ENCODE measurements at places on chromosomes 3 and 15.
A peak's percentile ranks its signal among the peaks of the same experiment; 100 is the strongest.

DNA sequence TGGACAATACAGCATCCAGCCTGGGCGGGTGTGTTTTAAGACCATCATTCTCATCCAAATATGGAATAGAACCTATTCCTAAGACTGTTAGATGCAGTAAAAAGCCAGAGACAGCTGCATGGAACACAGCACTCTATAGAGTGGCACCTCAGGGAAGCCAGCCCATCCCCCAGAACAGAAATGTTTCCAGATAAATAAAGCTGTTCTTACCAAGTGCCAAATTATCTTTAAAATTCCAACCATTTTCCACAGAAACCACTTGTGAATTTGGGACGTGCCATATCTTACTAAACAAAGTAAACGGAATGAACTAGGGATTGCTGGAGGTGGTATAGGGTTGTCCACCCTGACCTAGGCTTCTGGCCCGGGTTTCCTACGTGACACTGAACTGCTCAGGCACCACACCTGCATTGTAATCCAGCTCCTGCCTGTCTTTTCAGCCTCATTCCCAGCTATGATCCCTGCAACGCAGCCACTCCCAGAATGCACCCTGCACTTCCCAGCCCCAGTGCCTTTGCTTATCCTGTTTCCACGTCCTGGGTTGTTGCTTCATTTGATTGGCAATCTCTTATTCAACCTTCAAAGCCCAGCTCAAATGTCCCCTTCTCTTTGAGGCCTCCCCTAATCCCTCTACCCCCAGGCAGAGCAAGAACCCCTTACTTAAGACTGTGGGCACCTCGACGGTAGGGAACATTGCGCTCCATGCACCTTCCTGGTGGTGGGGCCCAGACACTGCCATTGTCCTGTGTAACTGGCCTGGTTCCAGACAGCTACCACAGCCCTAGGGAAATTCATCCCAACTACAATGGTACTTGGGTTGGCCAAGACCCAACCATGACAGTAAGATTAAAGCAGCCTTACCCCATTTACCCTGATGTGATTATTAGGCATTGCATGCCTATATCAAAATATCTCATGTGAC is 100.2 kb downstream of the IQSEC1 start:
- DNase-seq, result no peak

GRCh38 chr3:178658694-178659325 is 122.6 kb downstream of the KCNMB2 start:
- no peak for DNase-seq

DNA sequence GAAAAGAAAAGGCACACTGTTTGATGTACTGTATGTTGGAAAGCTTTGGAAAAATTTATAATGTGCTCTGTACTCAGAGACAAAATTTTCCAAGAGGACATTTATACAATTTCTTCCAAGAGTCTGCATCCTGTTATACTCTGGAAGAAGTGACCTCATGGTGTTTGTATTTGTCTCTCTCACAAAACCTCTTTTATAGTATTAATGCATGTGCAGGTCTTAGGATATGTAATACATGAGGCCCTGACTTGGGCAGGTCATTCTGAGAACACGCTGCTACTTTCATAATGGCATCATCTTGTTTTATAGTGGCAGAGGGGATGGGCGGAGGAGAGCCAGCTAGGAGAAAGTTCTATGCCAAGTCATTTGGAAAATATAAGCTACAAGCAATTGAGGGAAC is 72.0 kb upstream of the P3H2 start:
- DNase-seq, result no peak

DNA sequence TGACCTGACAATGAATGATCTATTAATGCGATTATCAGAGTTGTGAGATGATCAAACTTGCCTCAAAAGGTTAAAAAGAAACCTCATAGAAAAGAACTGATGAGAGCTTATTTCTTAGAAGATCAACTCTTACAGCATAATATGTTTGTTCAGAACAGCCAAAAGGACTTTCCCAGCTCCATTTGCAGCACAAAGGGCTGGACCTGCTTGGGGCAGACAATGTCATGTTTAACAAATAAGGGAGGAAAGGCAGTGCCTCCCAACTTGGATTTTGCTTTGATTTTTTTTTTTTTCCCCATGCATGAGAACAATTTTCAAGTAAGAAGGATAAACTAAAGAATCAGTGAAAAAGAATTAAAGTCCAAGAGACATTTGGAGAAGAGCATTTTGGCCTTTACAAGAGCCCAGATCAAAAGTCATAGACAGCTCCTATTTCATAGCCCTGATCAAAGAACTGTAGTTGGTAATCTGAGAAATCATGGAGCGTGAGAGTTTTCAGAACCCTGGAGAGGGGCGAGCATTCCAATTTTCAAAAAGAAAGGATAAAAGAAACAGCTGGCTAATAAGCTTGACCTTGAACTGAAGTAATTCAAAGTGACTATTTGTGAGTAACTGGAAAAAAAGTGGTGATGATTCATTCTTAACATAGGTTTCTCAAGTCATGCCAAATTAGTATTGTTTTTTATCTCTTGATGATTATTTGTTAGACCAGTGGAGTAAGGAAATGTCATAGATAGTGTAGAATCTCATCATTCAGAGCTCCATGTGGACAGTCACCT is 136.0 kb upstream of the CFAP20DC start:
- DNase-seq, result no peak

DNA sequence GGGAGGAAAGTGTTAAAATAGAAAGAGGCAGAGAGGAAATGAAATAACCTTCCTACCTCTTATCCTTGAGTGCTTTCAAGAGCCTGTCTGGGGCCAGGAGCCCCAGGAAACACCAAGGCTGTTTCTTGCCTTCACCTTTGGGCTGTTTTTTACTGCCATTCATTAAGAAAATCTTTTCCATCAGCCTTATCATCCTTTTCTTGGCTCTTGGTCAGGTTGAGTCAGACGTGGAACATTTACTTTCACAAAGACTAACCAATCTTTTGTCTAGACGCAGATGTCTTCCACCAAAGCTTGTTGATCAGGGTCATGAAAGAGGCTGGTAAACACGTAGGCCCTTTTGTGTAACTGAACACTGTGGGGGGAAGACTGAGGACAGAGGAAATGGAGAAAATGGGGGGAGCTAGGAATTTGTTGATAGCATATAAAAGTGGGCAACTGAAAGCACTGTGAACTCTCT is 151.0 kb upstream of the THBS1 start:
- no peak for DNase-seq

DNA sequence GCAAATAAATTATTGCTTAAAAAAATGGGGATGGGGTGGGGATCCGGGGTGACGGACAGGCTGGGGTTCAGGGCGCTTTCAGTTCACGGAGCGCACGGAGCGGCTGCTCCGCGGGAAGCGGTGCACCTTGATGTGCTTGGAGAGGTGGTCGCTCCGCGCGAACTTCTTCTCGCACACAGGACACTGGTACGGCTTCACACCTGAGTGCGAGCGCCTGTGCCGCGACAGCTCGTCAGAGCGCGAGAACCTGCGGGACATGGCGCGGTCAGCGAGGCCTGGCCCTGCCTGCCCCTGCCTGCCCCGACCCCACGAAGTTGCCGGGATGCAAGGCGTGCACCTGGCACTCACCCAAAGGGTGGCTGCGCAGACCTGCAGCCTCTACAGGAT is 13.6 kb downstream of the KLF15 start:
- peak; percentile 1 for DNase-seq

DNA sequence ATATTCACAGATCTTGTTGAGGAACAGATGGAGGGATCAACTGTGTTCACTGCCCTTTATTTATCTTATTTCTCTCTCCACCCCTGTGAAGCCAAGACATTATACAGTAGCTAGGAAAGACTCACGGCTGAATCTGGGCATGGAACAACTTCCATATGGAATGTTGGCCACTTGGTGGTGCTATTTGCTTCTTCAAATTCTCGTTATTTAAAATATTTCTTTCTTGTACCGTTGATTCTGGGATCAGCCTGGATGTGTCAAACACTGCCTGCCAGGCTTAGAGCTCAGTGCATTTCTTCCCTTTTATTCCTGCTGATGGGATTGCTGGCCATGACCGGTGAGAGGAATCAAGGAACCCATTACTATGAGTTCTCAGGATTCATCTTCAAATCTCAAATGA is 17.5 kb upstream of the GASK1A start:
- peak; percentile 33 for DNase-seq

DNA sequence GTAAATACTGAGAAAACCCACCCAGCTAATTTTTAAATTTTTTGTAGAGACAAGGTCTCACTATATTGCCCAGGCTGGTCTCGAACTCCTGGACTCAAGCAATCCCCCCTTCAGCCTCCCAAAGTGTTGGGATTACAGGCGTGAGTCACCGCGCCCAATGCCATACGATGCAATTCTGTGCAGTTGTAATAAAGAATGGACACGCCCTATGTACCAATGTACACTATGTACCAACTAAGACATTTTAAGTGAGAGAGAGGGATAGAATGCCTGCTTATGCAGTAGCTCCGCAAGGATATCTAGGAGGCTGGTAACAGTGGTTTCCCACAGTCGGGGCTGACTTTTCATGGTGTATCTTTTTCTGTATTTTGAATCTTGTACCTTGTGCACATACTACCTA is 14.6 kb downstream of the ZNF710 start:
- DNase-seq, result no peak

GRCh38 chr15:75198560-75199356 is 2.9 kb upstream of the C15orf39 start:
- DNase-seq, result peak; percentile 27

- DNase-seq, result no peak
These were observed 521.5 kb upstream of the PPP2R3A start for GRCh38 chr3:135444058-135444457.

DNA sequence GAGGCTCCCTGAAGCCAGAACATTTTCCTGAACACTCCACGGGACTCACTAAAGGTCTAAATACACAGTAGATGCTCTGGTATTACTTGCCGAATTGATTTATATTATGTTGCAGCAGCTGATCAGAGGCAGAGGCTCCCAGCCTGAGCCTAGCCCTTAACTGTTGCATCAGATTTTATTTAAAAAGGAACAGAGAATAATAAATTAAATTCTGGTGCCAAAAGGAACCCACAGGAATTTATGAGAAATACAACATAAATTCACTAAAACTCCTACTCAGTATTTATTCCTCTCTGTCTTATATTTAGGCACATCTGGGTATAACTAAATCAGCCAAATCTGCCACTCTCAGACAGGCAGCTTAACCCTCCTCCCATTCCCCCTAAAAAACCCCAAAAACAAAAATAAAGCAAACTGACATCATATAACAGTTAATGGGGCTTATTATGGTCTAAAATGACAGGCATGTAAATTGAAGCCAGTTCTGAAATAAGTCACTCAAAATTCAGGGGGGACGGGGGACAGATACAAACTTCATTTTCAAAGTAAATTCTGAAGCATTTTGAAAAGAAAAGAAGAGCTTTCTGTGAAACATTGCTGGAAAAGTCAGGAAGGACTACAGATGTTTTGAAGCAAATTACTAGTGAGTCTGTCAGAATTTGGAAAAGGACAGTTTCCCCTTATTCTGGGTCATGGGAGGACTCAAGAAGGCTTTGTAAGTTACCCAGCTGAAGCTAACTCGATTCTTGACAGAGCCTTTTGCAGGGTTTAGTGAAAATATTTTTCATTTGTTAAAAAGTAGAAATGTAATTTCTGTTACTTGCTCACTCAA is 53.8 kb upstream of the CORO2B start:
- DNase-seq, result no peak

Measured in stimulated activated CD4-positive, alpha-beta T cell treated with anti-CD3 and anti-CD28 coated beads, Interleukin-4, amount 100 ng/mL, for 24 hours (primary cell).